ENCODE measurements at places on chromosomes 7 and 10.
A peak's percentile ranks its signal among the peaks of the same experiment; 100 is the strongest.

DNA sequence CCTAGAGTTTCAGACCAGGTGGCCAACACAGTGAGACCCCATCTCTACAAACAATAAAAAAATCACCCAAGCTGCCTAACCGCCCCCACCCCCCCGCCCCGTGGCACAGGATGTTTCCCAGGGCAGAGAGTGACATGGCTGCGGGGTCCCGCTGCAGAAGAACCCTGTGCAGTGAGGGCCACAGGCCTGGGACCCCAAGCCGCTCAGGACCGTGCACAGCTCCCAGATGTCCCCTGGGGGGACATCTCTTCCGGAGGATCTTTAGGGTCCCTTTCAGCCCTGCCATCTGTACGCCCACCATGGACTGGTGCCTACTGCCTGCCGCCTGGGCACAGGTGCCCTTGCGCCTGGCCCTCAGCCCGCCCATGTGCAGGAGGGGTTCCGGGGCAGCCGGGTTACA is 373.6 kb downstream of the DNAJB6 start:
- DNase-seq: no peak

DNA sequence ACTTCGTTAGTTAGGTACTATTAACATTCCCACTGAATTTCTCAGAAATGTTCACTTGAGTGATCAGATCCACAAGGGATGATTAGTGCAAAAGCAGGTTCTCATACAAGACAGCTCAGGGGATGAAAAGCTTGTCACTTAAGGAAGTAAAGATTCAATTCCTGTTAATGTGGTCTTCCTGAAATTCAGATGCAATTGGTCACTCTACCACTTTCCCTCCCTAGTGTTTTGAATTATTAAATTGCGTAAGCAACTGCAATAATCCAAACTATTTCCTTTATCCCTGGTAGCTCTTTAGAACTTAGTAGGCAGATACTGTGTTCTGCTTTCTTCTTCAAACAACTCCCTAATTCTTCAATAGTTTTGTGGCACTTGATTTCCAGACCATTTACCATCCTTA is 121.4 kb downstream of the MAGI2 start:
- no peak for DNase-seq

DNA sequence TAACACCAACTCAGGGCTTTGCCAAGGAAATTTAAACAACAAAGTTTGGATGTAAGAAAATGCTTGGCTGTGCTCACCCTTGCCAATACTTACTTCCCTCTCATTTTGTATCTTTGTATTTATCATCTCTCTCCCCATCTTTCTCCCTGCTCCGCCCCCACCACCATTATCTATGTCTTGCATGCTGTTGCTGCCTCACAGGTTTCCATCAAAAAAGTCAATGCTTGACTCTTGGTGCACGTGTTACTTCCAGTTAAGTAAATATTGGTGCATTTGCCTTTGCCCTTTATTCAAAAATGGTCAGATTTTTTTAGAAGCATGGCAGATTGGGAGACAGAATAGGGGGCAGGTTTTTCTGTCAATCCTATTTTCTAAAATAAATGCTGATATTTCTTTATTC is 626.0 kb downstream of the ACTR3B start:
- DNase-seq: no peak

GRCh38 chr10:114611617-114612016 is 46.5 kb downstream of the ABLIM1 start:
- no peak for DNase-seq

- no peak for DNase-seq
These were observed 1.3 kb downstream of the ABI1 start for GRCh38 chr10:26859241-26860101.

DNA sequence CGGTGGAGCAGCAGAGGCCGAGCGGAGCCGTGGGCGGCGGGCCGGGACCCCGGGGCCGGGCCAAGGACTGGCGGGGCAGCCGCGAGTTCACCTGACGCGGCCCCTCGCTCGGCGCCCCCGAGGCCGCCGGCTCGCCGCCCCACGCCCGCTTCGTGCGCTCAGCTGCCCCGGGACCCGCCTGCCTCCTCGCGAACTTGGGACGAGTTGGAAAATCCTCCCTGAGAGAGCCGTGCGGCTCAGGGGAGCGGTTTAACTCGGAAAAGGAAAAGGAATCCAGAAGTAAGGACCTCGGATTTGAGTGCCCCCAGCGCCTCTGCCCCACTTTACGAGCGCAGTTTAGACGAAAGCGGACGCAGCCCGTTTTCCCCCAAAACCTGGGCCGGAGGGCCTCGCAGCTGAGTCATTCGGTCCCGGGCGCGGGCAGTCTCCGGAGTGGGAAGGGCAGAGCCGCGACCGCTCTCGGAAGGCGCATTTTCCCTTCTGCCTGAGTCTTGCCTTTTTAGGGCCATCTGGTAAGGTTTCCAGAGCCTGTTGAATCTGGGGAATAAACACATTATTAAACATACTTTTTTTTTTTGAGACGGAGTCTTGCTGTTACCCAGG is 744 bp downstream of the CREM start:
- DNase-seq: no peak

GRCh38 chr7:98399890-98400541 is 874 bp downstream of the BAIAP2L1 start:
- DNase-seq: no peak

- DNase-seq: no peak
These were observed 4.0 kb upstream of the ACTR3C start for GRCh38 chr7:150327308-150327707.

- DNase-seq: no peak
These were observed 86.1 kb upstream of the MTPN start for GRCh38 chr7:136063326-136063666.

- DNase-seq: no peak
These were observed 786.1 kb downstream of the ANKRD7 start for GRCh38 chr7:119010635-119011034.

GRCh38 chr10:30736685-30737232 is 107.2 kb upstream of the LYZL2 start:
- peak; percentile 85 for DNase-seq

- DNase-seq: no peak
These were observed 91.3 kb downstream of the TCF7L2 start for GRCh38 chr10:113041324-113041723.

DNA sequence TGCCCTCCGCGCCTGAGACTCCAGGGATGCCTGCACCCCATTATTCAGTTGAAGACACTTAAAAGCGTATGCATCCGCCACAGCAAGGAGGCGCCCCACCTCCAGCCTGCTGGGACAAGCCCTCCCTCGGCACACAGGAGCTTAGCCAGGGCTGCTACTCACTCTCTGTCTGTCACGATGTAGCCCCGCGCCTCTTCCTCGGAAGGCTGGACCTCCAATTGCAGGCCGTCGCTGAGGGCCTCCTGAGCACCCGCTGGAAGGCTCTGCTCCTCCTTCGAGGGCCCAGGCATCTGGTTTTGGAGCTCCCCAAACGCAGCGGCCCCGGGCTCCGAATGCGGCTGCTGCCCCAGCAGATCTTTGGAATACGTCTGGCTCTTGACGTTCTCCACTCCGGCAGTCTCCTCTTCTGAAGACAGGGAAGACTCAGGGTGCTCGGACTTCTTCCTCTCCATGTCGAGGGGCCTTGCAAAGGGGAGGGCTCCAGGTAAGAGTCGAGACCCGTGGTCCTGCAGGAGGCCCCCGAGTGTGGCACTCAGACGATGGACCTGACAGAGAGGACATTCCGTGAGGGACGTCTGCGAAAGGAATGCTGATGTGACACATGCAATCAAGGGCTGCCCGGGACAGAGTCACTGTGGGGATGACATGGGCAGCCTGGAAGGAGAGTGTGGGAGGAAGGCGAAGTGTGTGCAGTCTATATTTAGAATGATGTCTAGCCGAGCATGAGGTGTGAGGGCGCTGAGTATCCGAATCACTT is 453.9 kb downstream of the PTPRN2 start:
- DNase-seq: no peak

GRCh38 chr10:43702936-43703281 is 54.2 kb upstream of the ZNF32 start:
- no peak for DNase-seq

DNA sequence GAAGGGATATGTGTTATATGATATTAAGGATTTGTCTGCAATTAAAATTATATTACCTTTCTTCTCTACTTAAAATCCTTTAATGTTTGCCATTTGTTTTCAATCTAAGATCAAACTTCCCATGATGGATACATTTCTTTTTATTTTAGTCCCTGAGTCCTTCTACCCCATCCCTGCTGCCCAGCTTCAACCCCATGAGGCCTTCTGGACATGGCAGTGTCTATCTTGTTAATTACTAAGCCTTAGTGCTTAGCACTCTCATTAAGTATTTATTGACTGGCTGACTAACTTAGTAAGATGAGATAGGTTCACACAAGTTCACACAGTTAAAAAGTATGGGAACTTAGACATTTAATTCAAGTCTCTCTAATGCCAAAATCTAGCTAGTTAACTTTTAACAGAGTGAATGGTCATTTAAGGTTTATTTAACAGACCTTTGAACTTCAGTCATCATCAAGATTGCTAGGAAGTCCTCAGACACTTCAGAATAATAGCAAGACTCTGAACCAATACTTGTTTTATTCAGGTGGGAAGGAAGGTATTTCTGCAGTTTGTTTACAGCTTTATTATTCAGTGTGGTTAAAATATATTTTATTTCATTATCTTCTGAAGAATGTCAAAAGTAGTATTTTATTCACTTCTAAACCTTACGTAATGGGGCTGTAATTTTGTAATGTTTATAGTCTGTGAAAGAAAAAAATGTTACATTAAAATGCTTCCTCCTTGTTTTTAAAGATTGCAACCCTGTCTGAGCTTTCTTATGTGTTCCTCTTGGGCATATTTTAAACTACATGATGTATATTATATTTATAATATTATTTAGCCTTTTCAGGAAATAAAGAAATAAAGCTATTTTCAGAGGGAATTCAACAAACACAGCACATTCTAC is 848.9 kb downstream of the REEP3 start:
- DNase-seq: no peak

DNA sequence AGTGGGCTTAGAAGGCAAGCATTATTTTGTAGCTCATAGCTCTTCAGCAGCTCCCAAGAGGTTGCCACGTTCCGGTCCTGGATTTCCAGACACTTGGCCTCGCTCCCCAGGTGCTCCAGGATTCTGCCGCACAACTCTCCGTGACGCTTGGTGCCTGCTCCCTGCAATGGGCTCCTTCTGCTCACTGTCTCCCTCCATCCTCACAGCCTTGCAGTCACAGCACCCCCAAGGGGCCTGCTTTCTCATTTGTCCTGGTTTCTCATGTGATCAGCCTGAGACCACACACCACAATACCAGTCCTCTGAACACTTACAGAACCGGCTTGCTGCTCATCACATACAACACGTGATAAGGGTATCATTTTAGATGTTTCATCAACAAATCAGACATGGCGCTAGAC is 9.8 kb downstream of the IGFBP3 start:
- no peak for DNase-seq

- DNase-seq: no peak
These were observed 217.8 kb upstream of the MKLN1 start for GRCh38 chr7:131109759-131110296.

DNA sequence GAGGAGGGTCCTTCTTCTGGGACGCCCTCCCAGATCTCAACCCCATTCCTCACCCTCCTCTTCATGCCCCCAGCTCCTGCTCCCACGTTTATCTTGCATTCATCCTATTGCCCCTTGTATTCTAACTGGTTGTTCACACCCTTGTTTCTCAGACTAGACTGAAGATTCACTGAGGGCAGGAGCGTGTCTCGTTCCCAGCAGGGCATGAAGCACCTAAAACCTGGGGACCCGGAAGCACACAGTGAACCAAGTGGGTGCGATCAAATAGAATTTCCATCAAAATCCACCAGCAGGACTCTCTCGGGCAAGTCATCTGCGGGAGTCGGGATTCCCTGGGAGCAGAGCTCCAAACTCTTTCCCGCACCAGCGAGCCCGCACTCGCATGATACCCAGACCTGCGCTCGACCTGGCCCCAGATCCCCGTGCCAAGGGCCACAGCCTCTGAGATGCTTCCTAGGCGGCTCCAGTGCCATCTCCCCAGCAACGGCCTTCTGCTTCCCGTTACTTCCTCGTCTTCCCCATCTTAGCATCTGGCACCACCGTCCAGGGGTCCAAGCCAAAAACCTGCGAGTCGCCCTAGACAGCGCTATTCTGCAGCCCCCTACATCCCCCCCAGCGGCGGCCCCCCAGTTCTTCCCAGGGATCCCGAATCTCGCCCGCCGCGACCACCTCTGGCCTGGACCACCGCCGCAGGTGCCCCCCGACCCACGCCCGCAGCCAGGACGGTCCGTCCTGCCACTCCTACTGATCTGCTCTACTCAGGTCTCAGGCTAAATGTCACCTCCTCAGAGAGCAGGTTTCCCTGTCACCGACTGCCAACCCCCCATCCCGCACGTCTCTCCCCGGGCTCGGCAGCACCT is 6.1 kb upstream of the GBX1 start:
- DNase-seq: no peak

DNA sequence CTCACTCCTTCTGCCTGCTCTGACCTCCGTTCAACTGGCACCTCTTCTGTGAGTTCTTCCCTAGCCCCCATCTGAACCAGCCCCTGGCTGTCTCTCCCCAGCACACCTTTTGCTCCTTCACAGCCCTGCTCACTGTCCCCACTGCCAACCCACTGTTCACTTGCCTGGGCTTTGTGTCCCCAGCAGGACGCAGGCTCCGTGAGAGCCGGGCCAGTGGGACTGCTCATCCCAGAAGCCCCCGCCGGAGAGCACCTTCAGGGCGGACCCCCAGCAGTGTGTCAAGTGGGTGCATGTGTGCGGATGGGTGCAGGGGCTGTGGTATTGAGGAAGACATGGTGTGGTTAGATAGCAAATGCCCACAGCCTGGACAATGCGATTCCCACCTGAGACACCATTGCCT is 148.4 kb upstream of the RNF32 start:
- no peak for DNase-seq

GRCh38 chr7:74320645-74321221 is 31.5 kb downstream of the CLIP2 start:
- DNase-seq: no peak

- DNase-seq: no peak
These were observed 1035.9 kb upstream of the AUTS2 start for GRCh38 chr7:68562323-68562899.

DNA sequence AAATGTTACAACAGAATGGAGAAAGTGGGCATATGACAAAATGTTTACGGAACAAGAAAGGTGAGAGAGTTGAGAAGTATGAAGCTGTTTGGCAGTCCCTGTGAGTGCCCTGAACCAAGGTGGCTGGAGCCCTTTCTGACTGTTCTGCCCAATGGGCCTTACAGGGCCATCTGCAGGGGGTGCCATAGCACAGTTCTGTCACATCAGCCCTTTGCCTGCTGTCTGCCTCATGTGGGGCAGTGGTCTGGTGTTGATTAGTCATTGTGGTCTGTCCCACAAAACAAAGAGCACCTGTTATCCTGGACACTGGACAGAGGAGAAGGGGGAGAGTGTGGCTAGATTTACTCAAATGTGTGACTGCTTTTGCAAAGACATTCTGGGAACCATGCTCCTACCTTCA is 51.5 kb upstream of the OSBPL3 start:
- no peak for DNase-seq

- no peak for DNase-seq
These were observed 120.9 kb downstream of the BUB3 start for GRCh38 chr10:123275136-123275564.

GRCh38 chr7:157693521-157694375 is 356.9 kb downstream of the DNAJB6 start:
- DNase-seq: no peak

GRCh38 chr7:47600199-47601118 is 18.5 kb upstream of the TNS3 start:
- DNase-seq: no peak

- no peak for DNase-seq
These were observed 34.5 kb downstream of the SNX10 start for GRCh38 chr7:26326211-26326610.

GRCh38 chr7:80934321-80934720 is 15.5 kb upstream of the SEMA3C start:
- DNase-seq: no peak

Measured in SW 1271 (cell line).